Hematopoietic multipotent progenitor cell treated with erythropoietin and hydrocortisone succinate and interleukin-3 and kit ligand, for 4 days (in vitro differentiated cells): ENCODE measurements at places on chromosomes 3 and 15.

DNA sequence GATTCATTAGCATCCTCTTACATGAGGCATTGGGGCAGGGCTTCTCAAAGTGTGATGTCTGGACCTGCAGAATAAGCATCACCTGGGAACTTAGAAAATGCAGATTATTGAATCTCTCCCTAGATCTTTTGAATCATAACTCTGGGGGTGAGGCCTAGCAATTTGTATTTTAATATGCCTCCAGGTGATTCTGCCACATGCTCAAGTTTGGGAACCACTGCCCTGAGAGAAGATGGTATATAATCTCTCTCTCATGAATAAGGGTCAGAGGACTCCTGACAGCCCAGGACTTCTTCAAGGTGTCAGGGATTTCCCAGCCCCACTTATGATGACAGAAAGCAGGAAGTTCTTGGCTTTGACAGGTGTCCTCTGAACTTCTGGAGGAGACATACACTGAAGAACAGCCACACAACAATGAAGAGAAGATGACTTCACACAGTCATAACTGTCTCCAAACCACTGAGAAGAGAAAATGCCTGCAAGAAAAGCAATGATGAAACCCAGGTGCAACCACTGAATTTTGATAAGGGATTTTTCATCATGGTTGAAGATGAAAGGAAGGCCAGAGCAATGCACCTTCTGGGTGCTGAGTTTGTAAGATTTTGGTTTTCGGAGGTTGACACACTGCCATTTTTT lies 211.9 kb upstream of the MRPL3 start:
- no peak for DNase-seq

DNA sequence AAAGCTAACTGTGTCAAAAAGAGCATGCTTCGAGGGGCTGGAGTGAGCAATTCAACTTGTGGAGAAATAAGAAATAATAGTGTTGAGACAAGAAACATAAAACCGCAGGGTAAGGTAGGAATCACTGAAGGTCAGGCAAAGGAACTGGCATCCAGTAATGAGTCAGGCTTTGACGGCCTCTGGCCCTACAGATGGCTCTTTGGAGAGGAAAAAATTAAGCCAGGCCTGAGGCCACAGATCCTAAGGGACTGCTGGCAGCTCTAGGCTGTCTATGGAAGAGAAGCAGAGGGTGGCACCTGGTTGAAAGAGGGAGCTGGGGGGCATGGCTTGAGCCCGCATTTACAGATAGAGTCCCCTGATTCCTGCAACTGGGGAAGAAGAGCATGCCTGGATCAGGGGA lies 28.6 kb upstream of the ZSCAN2 start:
- no peak for DNase-seq

DNA sequence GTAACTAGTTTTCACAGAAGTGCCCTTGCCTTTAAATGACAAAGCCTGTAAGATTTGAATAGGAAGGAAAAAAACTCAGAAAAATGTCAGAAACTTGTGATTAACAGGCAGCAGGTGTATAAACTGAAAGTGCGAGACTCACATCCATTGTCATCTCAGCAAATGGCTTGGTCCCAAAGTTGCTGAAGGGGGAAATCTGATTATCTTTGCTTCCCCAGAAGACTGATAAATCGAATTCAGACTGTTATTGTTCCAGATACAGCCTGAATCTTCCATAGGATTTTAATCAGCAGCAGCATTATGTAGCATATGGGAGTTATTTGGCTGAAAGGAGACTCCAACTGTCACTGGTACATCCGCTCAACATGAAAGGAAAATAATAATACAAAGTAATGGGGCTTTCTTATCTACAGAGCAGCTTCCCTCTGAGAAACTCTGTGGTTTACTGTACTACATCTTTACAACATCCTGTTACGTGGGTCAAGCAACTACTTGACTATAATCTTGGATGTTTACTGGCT lies 550.4 kb upstream of the CCDC54 start:
- DNase-seq, result peak; percentile 78

- DNase-seq, result peak; percentile 87
Measured at GRCh38 chr3:196186651-196187573, 24.3 kb downstream of the ZDHHC19 start.

- DNase-seq, result no peak
Measured at GRCh38 chr3:192372616-192373015, 354.7 kb downstream of the FGF12 start.

DNA sequence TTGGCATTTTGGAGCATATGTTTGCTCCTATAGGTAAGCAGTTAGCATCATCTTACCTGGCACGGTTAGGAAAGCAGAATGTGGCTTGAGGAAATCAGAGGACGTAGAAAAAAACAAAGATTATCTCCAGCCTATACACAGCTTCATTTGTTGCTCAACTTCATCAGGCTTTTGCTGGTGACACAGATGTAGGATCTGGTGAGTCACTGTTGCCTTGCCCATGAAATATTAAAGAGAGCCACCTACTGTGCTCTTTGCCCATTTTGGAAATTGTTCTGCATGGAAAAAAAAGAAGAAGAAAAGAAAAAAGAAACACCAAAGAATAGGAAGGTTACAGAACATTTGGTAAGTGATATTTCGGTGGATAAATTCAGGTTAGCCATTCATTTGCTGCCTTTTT lies 3.8 kb downstream of the IL1RAP start:
- peak; percentile 59 for DNase-seq
